ENCODE measurements at places on chromosomes 2 and 18.

DNA sequence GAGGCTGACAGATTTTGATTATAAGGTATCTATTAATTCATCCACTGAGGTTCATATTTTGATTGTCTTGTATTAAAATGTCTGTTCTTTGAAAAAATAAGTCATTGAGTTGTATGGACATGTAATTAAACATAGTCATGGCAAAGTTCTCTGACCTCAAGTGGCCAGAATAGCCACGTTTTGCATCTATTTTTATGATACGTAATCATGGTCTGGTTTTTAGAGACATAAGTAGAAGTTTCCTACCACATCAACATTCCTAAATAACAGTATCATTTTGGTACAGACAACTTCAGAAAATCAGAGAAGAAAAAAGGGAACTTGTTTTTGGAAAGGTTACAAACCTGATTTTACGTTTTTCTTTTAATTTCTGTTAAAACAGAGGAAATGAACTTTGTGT lies 47.6 kb downstream of the COL5A2 start:
- no peak for DNase-seq

GRCh38 chr2:121408641-121409040 lies 122.0 kb upstream of the RNU4ATAC start:
- DNase-seq: no peak

DNA sequence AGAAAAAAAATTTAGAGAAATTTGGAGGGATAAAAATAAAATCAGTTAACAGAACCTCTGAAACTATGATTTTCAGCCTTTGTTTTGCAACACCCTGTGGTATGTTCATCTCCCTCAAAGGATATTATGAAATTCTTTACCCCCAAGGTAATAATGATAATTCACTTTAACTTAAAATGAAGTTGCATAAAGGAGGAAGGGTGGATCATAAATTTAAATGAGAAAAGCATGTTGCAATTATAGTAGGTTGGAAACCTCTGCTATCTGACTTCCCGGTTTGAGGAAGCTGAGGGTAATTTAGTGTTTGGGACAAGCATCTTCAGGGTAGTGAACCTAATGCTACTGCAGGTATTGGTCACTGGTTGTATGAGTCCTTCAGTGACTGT lies 102.9 kb downstream of the BABAM2 start:
- no peak for DNase-seq

DNA sequence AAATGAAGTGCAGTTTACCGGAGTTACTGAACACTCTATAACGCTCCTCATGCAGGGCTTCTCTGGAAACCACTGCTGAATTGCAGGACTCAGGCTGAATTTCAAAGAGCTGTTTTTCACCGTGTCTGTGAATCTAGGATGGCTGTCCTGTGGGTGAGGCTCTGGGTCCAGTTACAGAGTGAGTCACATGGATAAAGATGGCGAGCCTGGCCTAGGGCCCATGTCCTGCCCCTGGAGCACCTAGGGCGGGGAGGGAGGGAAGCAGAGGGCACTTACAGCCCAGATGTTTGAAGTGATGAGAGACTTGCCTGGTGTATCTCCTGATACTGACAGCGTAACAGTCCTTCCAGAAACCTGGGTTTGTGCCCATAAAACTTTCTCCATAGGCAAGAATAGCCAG lies 583.0 kb downstream of the IRS1 start:
- no peak for DNase-seq

DNA sequence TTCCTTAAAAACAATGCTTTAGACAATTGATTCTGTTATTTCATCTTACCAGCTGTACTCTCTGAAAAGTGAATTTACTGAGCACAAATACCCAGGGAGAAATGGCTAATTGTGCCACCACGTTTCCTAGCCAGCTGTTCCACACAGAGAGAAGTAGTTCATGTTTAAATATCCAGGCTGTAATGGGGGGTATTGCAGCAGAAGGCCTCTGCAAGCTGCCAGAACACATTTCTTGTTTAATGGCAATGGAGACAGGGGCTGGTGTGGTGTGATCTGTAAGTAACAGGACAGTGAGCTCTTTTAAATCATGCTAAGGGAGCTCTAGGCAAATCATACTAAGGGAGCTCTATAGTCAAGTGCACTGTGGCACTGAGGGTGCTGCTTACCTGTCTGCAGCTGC lies 809.2 kb downstream of the CNTNAP5 start:
- DNase-seq: no peak

DNA sequence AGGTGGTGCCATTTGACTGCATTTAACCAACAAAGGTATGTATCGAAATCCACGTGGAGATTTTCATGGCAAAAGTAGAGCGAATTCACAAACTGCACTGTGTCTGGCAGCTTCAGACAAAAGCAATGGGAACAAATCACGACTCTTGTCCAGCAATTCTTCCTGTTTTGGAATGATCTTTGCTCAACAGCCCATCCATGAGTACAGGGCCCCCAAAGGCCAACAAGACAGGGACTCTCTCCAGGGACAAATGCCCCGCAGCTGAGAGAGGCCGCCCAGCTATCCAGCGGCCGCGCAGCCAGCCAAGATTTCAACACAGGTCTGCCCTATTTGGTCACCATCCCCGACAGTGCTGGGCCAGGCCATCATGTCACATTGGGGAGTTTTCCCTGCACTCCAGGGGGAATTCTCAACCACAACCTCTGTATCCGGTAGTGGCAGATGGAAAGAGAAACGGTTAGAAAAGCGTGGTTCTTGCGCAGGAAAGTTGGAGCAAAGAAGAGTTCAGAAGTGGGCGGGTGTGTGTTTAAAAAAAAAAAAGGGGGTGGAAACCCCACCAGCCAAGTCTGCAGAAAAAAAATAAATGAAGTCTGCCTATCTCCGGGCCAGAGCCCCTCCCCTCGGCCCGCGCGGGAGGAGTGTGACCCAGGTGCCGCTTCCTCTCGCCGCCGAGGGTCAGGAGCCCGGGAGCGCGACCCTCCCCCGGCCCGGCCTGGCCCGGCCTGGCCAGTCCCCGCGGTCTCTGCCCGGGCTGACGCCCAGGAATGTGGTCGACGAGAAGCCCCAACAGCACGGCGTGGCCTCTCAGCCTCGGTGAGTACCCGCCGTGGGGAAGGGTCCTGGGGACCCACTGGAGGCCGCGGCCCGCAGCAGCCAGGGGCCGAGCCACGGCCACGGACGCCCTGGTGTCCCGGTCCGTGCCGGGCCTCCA lies at the start of gene GYPC:
Gene GYPC (plus strand): TSS at position 659 of the 931 bp plus-strand sequence. CDS start 106 bp downstream, at position 765.
- peak; percentile 94 for DNase-seq

GRCh38 chr2:16154501-16155280 lies 214.3 kb downstream of the MYCN start:
- DNase-seq: no peak

DNA sequence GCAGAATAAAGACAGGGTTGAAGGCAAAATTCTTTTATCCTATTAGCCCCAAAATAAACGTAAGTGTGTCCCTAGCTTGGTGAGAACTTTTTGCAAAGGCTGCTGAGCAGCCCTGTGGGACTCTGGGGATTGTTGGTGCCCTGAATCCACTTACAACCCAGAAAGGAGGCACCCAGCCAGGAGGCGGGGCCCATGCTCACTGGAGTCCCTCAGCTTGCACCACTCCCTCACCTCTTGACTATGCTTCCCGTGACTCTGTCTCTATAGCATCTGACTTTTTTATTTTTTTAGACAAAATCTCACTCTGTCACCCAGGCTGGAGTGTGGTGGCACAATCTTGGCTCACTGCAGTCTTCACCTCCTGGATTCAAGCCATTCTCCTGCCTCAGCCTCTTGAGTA lies 15.8 kb upstream of the COL6A3 start:
- DNase-seq: peak; percentile 39
